Esophagus squamous epithelium (tissue), 5 donors: ENCODE measurements at places on chromosomes 5 and 9.

- no peak for DNase-seq
Measured at GRCh38 chr9:124342402-124342775, 72.9 kb downstream of the PSMB7 start.

GRCh38 chr5:58834242-58835225 is 251.7 kb downstream of the RAB3C start:
- DNase-seq, result no peak

GRCh38 chr9:98195671-98196070 is 3.2 kb upstream of the CORO2A start:
- DNase-seq, result no peak

DNA sequence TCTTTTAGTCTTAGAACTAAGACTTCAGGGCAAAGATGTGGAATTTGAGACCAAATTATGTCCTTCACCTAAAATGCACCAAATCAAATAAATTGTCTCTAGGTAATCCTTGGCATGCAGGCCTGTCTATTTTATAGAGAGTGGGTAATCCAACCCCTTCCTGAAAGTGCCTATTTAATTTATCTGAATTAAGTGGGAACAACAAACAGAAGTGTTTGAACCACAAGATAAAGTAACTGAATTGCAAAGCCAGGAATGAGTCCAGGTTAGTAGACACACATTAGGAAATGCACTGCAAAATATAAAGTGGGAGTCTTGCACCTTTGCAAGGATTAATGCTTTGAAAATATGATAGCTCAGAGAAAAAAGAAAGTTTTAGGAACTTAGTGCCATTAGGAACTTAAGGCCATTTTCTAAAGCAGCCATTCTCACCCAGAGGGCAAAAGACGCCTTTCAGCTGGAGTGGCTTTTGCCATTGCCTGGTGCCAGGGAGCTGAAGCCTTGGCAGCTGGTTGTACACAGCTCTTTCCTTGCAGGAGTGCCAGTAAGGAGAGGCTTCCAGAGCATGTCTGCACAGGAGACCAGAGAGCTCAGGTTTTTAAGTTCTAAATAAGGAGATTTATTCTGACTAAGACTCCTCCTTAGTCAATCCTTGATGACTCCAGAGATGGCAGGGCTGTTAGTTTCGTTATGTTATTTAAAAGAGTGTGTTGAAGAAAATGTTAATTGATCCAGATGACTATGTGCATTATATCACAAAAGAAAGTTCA is 151.7 kb upstream of the ELL2 start:
- no peak for DNase-seq

DNA sequence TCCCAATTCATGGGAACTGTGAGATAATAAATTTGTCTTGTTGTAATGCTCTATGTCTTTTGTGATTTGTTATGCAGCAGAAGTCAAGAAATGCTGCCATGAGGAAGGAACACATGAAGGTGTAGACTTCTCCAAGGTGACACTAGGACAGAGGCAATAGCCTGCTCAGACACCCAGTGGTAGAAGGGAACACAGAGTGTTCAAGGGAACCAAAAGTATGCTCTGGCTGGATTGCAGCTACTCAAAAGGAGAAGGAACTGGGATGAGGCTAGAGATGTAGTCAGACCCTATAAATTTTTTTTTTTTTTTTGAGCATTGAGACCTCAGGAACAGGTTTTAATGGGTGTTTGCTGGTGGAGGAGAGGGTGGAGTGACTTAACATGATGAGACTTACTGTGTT is 232.5 kb downstream of the PARP8 start:
- DNase-seq, result no peak

GRCh38 chr9:32926911-32927310 is 74.5 kb downstream of the APTX start:
- no peak for DNase-seq

DNA sequence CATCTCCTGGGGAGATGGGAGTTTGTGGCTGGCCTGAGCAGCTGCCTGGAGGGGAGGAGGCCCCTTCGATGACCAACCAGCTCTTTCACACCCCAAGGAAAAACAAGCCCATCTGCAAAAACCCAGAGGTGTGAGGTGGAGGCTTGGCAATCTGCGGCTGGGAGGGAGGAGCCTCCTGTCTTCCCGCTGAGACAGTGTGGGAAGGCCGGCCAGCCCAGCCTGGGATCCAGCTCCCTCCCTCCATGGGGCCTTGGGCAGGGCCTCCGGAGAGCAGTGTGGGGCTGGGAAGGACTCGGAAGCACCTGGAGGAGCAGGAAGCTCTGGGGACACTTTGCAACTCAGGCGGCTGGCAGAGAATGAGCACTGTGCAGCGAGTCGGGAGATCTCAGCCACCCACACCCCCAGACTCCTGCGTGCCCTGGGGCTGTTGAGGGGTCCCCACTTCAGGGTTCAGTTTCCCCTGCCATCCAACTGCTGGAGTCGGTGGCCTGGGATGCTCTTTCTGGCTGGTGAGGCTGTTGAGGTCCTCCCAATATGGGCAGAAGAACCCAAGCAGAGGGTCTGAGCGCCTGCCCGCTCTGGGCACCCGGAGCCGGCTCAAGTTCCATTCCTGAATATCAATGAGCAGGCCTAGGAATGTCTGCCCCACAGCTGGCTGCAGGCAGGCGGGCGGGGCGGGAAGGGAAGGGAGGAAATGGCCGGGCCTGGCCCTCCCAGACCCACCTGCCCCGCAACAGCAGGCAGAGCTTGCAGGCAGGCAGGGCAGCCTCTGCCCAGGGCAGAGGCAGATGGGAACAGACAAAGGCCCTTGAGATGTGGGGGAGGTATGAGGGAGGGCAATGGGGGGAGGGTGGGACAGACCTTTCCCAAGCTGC is 101.1 kb downstream of the FGF18 start:
- no peak for DNase-seq

DNA sequence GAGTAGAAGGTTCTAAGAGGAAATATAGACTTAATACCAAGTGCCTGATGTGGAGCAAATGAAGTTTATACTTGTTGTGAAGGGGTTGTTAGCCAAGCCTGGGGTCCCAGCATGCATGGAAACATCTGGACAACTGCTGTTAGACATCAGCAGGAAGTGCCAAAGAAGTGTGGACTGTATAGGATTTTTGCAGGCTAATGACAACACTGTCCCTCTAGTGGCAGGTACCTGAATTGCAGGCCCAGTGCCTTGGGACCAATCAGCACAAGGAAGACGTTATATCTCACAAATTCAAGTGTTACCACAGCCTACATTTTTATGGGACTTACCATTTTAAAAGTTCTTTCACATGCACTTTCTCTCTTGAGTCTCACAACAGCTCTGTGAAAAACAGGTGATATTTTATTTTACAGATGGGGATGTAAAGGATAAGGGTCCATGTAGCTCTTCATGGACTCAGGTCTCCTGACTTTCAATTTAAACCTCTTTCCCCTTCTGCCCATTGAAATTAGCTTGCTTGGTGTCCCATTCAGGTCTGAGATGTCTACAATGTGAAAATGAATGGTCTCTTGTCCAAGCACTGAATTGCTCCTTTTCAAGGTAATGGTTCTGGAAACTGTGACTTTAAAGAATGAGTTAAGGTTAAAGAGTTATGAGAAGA is 89.0 kb upstream of the MAP1B start:
- no peak for DNase-seq

GRCh38 chr9:115759426-115759825 is 394.2 kb upstream of the PAPPA start:
- DNase-seq, result no peak

- no peak for DNase-seq
Measured at GRCh38 chr5:32475334-32476097, 31.0 kb upstream of the ZFR start.

GRCh38 chr9:88198341-88198807 is 60.1 kb upstream of the SPATA31C2 start:
- DNase-seq, result no peak

DNA sequence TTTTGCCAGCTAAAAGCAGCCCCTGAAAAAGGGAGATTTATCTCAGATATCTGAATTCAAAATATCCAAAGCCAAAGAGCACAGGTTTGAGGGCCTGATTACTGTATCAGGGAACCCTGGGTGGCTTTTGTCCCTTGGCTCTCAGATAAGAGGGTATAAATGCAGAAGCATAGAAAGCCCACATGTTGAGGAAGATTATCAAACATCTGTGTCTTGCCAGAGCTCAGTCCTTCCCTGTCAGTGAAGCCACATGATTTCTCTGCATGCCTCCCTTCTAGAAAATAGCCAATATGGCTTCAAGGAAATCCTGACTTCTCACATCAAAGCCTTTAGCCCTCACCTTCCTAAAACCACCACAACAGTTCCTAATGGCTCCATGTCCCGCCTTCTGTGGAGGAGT is 408.0 kb upstream of the DMAC1 start:
- DNase-seq, result no peak

- DNase-seq, result no peak
Measured at GRCh38 chr5:30099634-30100033, 1093.9 kb upstream of the CDH6 start.

DNA sequence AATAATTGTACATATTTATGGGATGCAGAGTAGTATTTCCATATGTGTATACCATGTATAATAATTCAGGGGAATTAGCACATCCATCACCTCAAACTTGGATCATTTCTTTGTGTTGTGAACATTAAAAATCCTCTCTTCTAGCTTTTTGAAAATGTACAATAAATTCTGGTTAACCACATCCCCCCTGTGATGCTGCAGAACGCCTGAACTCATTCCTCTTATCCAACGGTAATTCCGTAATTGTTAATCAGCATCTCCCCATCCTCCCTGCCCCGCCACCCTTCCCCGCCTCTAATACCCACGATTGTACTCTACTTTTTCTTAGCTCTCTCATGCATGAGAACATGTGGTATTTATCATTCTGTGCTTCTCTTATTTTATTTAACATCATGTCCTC is 127.7 kb upstream of the ANKRD55 start:
- no peak for DNase-seq
